ENCODE measurements at places on chromosomes 12 and 14.

GRCh38 chr12:131434208-131435125 lies 276.4 kb upstream of the SFSWAP start:
- no peak for DNase-seq

- no peak for DNase-seq
Measured at GRCh38 chr12:132345561-132346200, 16.3 kb upstream of the GALNT9 start.

DNA sequence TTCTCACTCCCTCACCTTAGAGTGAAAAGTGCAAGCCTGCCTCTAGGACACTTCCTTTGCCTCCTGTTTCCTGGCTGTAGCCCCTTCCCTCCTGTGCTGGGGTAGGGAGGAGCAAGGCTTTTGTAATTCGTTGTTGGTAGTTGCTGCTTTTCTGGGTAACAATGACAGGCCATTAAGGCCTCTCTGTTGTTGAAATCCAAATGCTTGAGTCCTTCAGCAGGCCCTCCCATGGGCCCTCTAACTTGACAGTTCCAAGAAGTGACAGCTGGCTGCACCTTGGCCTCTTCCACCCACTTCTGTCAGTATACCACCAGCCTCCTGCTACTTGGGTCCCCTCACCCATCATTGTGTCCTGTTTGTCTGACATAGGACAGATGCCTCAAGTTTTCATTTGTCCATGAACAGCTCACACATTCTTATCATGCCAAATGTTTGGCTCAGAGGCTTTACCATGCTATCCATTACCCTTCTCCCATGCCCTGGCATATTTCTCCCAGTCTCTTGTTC lies 103.7 kb upstream of the PDE3A start:
- no peak for DNase-seq

DNA sequence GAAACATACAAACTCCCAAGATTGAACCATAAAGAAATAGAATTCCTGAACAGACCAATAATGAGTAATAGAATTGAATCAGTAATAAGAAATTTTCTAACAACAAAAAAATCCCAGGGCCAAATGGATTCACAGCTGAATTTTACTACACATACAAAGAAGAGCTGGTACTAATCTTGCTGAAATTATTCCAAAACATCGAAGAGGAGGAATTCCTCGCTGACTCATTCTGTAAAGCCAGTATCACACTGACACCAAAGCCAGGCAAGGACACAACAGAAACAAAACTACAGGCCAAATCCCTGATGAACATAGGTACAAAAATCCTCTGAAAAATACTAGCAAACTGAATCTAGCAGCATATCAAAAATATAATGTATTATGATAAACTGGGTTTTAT lies 367.8 kb upstream of the CLEC14A start:
- DNase-seq, result no peak

GRCh38 chr12:111105294-111105693 lies 184.9 kb upstream of the MYL2 start:
- no peak for DNase-seq

- DNase-seq, result no peak
Measured at GRCh38 chr12:48422060-48422459, 50.3 kb upstream of the ANP32D start.

- DNase-seq, result no peak
Measured at GRCh38 chr14:102819176-102819628, 42.0 kb downstream of the TRAF3 start.

DNA sequence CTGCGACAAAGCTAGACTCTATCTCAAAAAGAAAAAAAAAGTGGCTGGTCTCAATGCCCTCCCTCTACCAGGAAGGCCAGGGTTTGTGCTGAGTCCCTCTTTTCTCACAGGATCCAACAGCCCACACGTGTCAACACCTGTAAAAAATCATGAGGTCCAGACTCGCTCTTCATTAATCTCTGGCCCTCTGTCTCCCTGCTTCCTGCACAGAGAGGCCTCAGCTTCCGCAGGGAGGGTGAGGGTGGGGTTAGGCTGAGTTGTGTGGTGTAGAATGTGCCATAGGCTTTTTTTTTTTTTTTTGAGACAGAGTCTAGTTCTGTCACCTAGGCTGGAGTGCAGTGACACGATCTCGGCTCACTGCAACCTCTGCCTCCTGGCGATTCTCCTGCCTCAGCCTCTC lies 6.1 kb downstream of the CFAP73 start:
- no peak for DNase-seq

- no peak for DNase-seq
Measured at GRCh38 chr12:41869432-41869831, 275.2 kb downstream of the GXYLT1 start.

DNA sequence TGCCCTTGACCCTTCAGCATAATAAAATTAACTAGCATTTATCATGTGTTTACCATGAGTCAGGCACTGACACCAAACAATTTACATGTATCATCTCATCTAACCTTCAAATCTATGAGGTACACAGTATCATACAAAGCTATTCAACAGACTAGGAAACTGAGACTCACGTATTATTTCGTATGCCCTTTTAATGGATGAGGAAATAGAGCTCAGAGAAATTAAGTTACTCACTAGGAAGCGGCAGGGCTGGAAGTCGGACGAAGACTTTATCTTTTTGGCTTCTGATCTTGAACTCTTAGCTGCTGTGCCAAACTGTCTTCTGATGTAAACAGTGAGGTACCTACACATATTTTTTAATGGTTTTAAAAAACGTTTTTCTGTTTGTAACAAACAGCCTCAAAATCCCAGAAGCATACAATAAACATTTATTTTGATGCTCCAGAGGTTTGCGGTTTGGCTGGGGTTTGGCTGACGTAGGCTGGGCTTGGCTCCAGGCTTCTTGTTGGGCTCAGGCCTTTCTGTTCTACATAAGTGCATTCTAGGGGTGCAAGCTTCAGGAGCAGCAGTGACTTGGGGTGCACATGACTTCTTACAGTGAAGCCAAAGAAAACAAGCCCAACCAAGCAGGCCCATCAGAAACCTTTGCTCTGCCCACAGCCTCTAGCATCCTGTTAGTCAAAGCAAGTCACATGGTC lies 184.7 kb downstream of the TBX5 start:
- DNase-seq, result no peak

GRCh38 chr14:70909733-70910614 lies 2.7 kb downstream of the PCNX1 start:
- DNase-seq, result no peak

DNA sequence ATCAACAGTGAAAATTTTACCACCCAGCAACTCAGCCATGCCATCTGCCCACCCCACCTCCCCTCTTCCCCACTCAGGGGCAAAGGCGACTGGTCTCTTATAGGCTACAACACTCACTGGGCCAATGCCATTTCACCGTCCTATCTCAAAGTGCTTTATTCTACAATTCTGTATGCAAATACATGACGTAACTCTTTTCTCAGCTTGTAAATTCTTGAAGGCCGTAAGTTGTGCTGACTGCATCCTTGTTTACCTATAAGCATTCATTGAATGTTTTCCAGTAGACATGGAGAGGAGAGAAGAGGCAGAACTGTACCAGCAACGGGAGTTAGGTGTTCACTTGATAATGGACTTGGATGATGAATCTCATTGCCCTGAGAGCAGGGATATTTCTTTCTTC lies 15.6 kb downstream of the BCL2L14 start:
- no peak for DNase-seq

DNA sequence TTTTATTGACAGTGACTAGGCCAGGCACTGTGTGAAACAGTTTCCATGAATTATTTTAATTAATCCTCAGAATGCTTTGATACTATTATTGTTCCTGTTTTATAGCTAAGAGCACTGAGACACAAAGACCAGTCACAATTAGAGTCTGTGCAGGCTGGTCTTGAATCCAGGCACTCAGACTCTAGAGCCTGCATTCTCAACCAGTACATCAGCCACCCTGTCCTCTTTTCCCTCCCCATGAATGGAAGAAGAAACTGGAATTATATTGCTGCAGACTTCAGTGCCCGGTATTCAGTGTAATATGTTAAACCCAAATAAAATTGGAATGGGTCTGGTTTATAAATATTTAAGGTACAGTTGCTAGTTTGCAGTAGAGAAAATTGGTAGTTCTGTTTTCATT lies 303.0 kb upstream of the RGS6 start:
- no peak for DNase-seq

DNA sequence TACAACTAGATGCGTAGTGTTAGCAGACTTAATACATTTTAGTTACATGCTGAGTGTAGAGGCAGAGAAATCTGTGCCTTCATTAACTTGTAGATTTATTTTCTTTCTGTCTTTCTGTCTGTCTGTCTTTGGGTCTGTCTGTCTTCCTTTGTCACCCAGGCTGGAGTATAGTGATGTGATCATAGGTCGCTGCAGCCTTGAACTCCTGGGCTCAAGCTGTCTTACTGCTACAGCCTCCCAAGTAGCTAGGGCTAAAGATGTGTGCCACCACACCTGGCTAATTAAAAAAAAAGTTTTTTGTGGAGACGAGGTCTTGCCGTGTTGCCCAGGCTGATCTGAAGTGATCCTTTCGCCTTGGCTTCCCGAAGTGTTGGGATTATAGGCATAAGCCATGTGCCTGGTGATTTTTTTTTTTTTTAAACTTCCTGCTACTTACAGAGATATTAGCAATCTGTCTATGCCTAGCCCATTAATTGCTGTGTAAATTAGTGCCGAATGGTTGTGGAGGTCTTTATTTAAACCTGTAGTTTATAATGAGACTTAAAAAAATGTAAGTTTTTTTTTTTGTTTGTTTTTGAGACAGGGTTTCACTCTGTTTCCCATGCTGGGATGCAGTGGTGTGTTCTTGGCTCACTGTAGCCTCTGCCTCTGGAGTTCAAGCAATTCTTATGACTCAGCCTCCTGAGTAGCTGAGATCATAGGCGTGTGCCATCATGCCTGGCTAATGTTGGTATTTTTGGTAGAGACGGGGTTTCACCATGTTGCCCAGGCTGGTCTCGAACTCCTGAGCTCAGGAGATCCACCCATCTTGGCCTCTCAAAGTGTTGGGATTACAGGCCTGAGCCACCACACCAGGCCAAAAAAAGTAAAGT lies 22.8 kb downstream of the ERC1 start:
- no peak for DNase-seq

DNA sequence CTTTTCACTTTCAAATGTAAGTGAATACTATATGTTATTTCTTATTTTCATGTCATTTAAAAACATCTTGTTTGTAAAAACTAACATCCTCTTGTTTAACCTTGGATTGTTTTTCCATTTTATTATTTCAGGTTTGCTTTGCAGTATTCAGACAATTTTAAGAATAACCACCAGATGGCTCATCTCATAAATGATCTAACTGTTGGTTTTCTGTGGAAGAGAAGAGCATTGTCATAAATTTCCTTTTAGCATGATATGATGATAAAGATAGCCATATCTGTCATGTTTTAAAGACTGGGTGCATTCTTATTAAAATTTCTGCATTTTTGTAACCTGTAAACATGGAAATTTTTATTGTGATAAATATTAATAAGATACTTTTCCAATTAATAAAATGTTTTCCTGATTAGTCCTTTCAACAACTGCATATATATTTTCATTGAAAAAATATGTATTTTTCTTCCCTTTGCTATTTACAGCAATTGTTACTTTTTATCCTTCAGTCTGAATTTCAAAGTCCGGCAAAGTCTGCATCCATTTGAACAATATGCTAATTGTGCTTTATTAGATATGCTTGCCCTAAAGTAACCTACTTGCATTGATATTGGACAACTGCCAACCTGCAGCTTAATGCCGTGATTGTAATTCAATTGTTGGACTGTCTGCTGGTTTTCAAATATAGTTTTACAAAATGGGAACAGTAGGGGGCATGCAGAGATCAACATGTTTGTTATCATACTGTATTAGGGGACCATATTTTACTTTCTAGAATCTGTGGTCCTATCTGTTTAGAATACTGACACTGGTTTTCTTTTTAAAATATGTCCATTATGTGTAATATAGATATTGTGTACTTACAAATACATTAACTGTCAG lies 163.4 kb downstream of the GARIN6 start:
- no peak for DNase-seq

DNA sequence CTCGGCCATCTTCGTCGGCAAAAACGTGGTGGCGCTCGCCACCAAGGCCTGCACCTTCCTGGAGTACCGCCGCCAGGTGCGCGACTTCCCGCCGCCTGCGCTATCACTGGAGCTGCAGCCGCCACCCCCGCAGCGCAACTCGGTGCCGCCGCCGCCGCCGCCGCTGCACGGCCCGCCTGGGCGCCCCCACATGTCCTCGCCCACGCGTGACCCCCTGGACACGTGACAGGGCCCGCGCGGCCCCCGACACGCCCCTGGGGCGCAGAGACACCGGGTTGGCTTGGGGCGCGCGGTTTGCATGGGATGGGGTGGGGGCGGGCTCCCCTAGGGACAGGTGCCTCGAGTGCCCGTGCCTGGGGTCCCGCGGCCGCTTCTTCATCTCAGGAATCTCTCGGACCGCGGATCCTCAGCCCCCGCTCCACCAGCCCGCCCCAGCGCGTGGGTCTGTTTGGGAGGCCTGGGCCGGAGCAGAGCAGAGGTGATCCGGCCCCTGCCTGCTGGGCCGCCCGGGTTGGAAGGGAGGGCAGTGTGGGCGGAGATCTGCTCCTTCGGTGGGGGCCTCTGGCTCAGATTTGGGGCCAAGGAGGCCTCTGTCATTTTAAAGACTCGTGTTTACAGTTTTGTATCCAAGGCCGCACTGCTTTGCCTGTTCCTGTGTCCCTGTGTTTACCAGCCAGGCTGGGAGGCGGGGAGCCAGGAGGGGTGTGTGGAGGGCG lies 3.3 kb downstream of the TMEM121 start:
- no peak for DNase-seq

DNA sequence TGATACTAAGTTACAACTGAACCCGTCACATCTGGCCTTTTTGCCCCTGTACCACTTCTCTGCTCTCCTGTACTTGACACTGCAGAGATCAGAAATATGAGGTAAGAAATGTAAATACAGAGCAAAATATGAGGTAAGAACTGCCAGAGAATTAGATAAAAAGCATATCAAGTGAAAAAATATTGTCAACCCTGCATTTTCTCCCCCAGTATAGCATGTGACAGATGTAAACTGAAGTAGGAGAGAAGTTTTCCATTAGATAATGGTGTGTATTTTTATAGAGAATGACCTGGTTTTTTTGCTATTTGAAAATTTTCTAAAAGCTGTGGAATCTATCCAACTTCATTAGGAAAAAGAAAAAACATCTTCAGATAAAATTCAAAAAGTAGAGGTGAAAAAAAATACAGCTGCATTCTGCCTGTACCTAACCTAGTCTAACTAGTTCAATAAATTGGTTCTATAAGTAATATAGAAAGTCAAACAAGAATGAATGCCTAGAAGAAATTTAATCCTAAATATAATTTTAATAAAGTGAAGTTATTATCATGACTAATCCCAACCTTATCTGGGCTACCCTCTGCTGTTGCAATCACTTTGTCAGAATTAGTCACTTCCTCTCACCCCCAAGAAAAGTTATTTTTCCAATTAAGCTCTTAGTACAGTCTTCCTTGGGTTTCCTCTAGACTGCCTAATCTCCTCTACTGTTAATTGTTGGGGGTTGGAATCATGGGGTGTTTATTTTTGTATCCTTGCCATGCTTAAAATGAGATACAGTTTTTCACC lies 210.0 kb downstream of the RASSF9 start:
- DNase-seq, result no peak

- DNase-seq, result no peak
Measured at GRCh38 chr14:34711796-34712712, 2.3 kb downstream of the CFL2 start.

Measured in tibial nerve (tissue), 4 donors.